ENCODE measurements at places on chromosomes 4 and X.

DNA sequence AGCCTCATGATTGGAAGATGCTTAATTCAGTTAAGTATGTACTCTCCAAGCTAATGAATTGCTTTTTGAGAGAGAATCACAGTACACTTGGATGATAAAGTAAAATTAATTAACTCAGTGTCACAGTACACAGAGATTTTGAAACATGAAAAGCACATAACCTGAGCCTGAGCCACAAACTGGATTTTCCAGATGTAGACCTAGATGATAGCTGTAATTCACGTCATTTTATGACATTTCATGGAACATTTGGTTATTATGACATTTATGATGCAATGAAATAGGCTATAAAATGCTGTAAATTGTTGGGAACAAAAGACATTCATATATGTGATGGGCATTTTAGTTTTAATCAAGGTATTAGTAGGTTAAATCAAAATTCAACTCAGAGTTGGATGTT, 983.7 kb downstream of the STPG2 start:
- DNase-seq = no peak

- peak; percentile 34 for DNase-seq
Observed at GRCh38 chr4:31518796-31519250, 798.7 kb downstream of the PCDH7 start.

GRCh38 chrX:120672389-120672788, 42.5 kb upstream of the C1GALT1C1 start:
- no peak for DNase-seq

DNA sequence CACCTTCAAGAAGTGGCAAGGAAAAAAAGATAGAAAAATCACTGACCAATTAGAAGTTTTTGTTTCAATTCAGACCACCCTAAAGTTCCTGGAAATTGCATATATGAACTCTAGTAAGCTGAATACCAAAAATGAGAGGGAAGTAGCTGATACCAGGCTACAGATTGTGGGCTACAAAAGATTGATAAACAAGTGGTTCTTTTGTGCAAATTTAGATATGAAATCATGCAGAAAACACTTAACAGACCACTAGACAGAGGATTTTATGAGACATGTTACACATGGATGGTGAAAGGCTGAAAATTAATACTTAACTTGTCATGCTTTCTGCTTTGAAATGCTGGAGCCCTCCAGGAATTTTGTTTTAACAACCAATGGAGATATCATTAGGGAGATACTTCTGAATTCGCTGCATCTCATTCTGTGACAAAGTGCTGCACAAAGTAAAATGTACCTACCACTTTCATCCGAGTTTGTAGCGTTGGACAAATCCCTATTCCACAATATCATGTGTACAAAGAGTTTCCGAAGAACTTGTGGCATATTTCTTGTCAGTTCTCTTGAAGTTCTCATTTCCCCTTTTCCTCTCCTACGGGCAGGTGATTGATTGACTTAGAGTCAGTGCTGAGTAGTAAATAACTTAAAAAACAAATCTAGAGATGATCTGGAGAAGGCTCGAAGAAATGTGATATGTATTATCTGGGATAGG, 235.0 kb downstream of the PALLD start:
- DNase-seq = no peak

DNA sequence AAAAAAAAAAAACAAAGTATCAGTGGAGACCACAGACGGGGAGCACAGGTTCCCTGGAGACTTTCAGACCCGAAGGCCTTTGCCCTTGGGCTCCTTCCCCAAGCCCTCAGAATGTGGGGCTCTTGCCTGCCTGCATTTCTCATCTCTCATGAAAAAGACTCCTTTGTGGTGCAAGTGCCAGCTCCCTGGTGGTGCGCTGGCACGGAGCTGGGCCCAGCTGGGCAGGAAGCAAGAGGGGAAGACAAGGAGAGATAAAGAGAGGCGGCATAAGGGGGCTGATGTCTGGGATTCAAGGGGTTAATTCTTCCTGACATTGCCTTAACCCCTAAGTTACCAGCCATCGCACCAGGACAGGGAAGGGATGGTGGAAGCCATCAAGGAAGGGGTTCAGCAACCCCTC, 21.8 kb downstream of the NLGN3 start:
- DNase-seq = no peak

DNA sequence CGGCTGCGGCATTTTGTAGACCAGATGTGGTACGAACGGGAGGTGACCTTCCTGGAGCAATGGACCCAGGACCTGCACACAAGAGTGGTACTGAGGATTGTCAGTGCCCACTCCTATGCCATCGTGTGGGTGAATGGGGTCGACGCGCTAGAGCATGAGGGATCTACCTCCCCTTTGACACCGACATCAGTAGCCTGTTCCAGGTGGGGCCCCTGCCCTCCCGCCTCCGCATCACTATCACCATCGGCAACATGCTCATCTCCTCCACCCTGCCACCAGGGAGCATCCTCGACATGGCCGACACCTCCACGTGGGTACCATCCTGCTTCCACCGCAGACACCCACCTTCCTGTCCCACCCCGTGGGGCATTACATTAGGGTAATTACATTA, 46.2 kb downstream of the SMARCA5 start:
- DNase-seq = no peak

GRCh38 chr4:68372588-68372987, 22.7 kb upstream of the YTHDC1 start:
- no peak for DNase-seq

GRCh38 chr4:88756149-88756548, 58.5 kb upstream of the NAP1L5 start:
- no peak for DNase-seq

DNA sequence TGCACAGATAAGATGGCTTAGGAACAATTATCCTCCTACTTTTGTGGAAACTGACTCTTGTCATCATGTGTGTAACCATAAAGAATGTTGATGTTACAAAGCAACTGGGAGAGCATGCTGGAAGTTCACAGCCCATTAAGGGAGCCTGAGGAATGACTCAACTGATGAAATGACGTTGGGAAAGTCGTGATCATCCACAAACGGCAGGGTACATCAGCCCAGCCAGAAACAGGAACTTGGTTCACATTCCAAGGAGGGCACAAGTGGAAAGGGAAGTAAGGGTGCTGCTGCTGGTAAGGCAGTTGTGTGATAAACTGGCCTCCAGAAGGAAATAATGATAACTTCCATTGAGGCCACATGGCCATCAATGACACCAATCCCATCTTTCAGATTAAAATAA, 6.7 kb downstream of the TEC start:
- no peak for DNase-seq

GRCh38 chr4:81495345-81495744, 23.6 kb upstream of the RASGEF1B start:
- DNase-seq = no peak

- DNase-seq = peak; percentile 7
Observed at GRCh38 chr4:24979554-24979953, 51.2 kb downstream of the LGI2 start.

- DNase-seq = no peak
Observed at GRCh38 chr4:87390551-87390890, 467 bp downstream of the HSD17B11 start.

DNA sequence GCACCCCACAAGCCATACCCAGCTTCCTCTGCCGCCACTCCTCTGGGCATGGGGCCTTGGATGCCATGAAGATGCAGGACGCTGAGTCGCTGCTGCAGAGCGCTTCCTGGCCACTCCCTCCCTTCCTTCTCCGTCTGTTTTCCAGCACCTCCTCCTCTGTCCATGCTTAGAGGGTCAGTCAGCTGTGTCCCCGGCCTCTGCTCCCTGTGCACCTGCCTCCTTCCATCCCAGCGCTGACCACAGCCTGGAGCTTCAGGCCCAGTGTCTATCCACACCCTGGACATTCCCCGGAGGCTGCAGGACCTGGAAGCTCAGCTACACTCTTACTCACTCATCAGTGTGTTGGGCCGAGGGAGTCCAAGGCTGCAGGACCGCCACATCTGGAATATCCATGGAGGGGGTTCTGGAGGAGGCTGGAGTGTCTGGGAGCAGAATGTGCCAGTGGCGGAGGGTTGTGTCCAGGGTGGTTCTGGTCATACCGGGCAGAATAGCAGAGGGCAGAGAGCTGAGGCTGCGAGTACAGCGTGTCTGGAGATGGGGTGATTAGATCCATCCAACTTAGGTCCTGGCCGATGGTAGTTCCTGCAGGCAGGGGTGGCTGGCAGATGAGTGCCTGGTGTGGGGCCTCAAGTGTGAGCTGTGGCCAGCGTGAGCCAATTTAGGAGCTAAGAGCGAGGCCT, 58.6 kb upstream of the ADRA2C start:
- no peak for DNase-seq

DNA sequence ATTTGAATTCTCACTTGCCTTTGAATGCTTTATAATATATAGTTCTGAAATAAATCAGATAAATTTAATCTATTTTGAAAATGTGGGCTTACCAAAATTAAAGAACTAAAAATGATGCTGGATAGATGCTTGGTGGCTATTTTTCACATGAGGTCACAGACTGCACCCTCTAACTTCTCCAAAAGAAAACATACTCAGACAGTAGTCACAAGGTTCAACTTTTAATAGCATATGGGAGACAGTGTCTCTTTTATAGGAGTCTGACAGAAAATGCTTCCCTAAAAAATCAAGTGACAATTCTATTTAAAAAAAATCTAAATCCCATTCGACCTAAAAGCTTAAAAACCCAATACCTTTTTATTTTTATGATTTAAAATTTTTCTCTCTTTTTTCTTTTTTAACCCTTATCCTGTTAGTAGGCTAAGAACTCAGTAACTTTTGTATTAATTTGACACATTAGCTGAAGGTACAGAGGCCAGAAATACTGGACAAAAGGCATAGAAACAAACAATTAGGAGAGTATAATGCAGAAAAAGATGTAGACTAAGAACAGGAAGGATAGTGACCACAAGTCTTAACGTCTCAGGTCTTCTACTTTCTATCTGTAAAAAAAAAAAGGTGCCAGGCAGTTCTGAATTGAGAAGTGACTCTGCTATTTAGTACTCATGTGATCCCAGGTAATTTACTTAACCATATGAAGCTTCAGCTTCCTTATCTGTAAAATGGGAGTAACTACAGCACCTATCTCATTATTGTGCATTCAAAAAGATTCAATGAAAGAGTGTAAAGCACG, 7.6 kb downstream of the TIGD4 start:
- DNase-seq = no peak

DNA sequence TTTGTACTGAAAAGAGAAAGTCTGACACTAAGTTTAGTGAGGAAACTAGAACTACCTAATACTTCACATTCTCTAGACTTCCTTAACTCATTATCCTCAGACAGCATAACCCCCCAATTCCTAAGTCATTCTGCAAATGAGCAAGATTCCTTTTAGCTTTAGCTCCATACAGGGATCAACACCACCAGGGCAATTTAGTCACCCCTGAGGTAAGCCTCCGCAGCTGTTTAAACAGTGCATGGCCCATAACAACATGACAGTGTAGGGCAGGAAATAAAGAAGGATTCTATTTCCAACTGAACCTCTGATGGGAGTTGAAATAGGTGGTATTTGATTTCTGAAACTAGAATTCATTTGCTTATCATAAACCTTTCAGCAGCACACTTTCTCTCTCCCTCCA, 112.8 kb upstream of the DKK2 start:
- DNase-seq = no peak

DNA sequence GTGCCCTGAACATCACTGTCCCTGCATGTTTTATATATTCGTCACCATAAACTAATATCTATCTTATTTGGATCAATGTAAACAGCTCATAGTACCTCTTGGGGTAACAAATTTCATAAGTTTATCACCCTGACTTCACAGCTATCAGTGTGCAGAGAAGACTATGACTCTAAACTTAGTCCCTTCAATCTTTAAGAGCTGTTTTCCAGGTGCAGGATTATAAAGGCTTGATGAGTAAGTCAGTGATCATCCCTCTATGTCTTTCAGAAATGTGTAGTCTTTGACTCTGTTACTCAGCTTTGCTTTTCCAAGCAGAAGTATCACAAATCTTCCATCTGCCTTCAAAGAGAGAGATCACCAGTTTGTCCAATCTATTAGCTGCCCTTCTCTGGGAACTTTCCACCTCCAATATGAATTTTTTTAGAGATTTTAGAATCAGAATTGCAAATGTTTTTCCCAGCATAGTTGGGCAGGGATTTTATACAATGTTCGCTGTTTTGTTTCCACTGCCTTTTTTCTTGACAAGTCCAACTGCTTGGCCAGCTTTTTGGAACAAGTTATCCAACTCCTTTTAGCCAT, 45.1 kb upstream of the TSPAN7 start:
- DNase-seq = no peak

DNA sequence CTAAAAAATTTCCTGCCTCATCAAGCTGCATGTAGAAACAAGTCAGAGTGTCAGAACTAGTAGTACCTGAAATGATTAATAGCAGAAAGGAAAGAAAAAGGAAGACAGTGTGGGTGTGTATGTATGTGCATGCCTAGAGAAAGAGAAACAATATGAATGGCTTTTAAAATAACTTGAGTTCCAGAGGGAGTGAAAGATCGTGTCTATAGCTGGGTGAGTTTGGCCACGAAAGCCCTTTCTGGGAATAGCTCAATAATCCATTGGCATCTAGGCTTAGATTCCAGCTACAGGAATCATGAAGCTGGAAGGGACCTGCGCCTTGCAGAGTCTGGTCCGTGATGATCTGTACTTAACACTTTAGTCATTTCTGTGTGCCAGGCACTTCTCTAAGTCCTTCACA, 195.6 kb downstream of the RAPGEF2 start:
- DNase-seq = no peak

DNA sequence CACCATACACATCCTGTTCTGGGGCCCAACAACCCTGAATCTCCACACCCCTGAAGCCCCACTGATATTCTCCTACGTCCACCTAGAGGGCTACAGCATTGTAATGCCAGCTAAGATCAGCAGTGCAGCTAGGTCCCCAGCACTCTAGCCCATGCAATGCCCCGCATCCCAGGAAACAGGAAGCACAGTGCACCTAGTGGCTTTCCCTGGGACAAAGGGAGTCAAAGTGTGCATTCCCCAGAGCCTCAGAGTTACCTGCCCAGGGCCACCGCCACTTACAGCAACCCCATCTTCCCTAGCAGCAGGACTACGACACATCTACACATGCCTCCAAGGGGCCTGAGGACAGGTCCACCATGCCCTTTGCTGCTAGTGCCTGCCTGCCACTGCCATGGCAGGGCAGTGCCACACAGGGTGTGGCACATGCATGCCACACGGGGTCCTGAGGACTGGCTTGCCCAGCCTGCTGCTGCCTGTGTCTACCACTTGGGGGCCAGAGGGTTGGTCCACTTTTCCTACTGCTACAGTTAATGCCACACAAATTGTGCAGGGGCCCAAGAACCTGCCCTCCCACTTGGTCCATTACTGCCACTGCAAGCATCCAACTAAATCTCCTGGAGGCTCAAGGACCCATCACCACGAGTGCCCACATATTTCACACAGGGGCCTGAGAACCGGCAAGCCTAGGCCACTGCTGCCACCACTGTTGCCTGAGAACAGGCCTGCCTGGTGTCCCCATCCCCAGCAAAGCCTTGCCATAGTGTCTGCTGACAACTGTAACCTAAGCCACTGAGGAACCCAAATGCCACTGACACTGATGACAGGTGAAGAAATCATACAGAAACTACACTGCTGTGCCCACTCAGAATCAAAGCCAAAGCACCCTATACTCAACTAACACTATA, 23.7 kb downstream of the TLR6 start:
- DNase-seq = no peak

DNA sequence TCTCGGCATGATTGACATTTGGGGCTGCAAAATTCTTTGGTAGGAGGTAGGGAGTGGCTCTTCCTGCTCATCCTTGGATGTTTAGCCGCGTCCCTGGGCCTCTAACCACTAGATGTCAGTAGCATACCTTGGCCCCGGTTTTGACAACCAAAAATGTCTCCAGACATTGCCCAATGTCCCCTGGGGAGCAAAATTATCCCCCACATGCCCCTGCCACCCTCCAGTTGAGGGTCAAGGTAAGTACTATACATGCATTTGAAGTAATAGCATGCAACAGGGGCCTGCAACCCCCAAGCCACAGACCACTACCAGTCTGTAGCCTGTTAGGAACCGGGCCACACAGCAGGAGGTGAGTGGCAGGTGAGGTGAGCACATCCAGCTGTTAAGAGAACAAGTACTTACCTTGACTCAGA, 17.6 kb upstream of the KIAA1210 start:
- DNase-seq = no peak
